ENCODE measurements at places on chromosomes 11 and 22. TPM values are rescaled to one million over a fixed set of nuclear protein-coding genes. Genes with fewer than 3 reads are reported as not detected.

- H3K27me3 ChIP-seq: no peaks in the 10 kb centered on the region
- no peak overlapping the region for H3K27ac ChIP-seq
- no peak overlapping the region for H3K4me3 ChIP-seq
Observed at GRCh38 chr11:110755941-110756340, 43.7 kb upstream of the ARHGAP20 start.

- no peaks in the 10 kb centered on the region for H3K27me3 ChIP-seq
- no peaks in the 10 kb centered on the region for H3K36me3 ChIP-seq
- peak overlapping the region; percentile 1 for H3K27ac ChIP-seq
Observed at GRCh38 chr11:121071846-121072450, 29.1 kb upstream of the TECTA start.

GRCh38 chr11:10868352-10868751 is 10.5 kb upstream of the ZBED5 start:
- H3K36me3 ChIP-seq: no peaks in the 10 kb centered on the region
- no peak for DNase-seq
- H3K4me1 ChIP-seq: no peaks in the 10 kb centered on the region

- H3K27me3 ChIP-seq: no peaks in the 10 kb centered on the region
- H3K27ac ChIP-seq: no peak overlapping the region
- H3K36me3 ChIP-seq: no peaks in the 10 kb centered on the region
Observed at GRCh38 chr11:37710031-37710430, 1112.0 kb upstream of the RAG2 start.

- H3K4me1 ChIP-seq: peaks cover 60% of the 10 kb centered on the region
- peak overlapping the region; percentile 71 for H3K27ac ChIP-seq
- no peaks in the 10 kb centered on the region for H3K27me3 ChIP-seq
- no peak overlapping the region for H3K4me3 ChIP-seq
- peak; percentile 58 for DNase-seq
Observed at GRCh38 chr11:44005063-44005701, 42.6 kb upstream of the ACCSL start.

DNA sequence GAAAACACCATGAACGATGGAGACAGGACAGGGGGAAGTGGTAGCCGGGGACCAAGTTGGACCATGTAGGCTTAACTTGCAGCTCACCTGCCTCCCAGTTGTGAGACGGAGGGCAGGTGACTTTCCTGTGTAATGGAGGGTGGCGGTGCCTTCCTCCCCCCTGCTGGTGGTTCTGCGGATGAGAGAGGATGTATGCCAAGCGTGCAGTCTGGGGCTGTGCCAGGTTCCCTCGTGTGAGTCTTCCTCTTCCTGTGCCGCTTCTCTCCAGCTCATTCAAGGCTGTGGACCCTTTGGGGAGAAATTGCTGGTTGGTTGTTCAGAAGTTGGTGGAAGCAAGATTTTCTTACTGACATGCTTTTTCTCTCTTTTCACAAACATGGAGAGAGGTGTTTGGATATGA is 35.1 kb downstream of the MPPED1 start:
- no peak overlapping the region for H3K27ac ChIP-seq
- no peaks in the 10 kb centered on the region for H3K27me3 ChIP-seq
- H3K4me3 ChIP-seq: no peak overlapping the region
- no peaks in the 10 kb centered on the region for H3K36me3 ChIP-seq
- DNase-seq: peak; percentile 25

GRCh38 chr22:39026509-39027150 is 5.7 kb downstream of the APOBEC3D start:
- no peak for DNase-seq
- H3K4me3 ChIP-seq: no peak overlapping the region
- no peaks in the 10 kb centered on the region for H3K27me3 ChIP-seq
- H3K4me1 ChIP-seq: peaks cover 17% of the 10 kb centered on the region

UNC93B1 gene
- total RNA-seq: 12.3 TPM

CST6 gene
- total RNA-seq: 6.6 TPM

PKP3 gene
- 1.6 TPM for total RNA-seq

Measured in testis (tissue), 5 donors.